ENCODE measurements at places on chromosomes 6 and 20.

- no peak for DNase-seq
These were observed 39.0 kb downstream of the DSE start for GRCh38 chr6:116409756-116410155.

DNA sequence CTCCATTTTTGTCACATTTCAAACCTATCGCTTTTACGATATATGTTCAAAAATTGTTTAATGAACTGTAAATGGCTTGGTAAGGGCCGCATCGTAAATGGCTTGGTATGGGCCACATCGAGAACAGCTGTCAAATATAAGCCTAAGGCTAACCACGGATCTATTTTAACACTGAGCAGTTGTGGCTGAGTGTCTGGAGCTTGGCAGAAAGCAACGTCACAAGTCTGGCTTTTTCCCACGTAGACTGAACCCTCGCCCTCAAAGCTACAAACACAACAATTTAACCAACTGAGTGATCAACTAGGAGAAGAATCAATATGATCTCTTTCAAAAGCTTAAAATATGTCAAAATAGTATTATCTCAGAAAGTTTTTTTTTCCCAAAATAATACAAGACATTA, 71.4 kb upstream of the PRSS16 start:
- no peak for DNase-seq

- no peak for DNase-seq
These were observed 14.5 kb upstream of the SIRPA start for GRCh38 chr20:1880529-1881239.

DNA sequence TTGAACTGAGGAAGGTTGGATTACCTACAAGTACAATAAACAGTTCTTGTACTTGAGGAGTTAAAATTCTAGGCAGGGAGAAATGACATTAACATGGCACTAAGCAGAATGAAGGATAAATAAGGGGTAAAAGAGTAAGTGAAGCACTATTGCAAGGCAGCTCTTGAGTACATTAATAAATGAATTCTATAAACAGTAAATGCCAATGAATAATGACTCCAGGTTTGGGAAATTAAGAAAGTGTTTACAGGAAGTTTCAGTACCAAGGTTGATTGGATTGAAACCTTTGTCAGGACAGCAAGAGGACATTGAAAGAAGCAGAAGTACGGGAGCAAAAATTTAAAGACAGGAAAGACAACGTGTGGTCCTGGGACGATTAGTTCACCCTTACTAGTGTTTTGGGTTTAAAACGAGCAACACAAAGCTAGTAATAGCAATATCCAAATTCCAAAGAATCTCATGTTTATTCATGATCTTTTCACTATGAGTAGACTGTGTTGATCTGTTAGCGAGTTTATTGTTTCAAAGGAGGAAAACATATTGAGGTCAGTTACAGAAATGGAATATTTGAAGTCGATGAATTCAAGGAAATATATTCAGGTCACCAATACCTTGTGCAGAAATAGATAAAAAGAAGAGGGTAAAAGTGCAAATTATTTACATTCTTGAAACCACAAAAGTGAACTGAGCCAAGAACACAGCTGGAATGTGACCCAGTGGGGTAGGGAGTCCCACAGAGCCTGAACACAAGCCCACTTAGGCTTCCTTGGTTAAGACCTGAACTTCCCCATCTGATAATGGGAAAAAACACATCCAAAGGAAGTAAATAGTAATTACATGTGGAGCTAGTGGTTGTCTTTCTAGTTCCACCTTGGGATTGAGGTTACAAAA, 80.8 kb downstream of the MKKS start:
- DNase-seq, result peak; percentile 70

DNA sequence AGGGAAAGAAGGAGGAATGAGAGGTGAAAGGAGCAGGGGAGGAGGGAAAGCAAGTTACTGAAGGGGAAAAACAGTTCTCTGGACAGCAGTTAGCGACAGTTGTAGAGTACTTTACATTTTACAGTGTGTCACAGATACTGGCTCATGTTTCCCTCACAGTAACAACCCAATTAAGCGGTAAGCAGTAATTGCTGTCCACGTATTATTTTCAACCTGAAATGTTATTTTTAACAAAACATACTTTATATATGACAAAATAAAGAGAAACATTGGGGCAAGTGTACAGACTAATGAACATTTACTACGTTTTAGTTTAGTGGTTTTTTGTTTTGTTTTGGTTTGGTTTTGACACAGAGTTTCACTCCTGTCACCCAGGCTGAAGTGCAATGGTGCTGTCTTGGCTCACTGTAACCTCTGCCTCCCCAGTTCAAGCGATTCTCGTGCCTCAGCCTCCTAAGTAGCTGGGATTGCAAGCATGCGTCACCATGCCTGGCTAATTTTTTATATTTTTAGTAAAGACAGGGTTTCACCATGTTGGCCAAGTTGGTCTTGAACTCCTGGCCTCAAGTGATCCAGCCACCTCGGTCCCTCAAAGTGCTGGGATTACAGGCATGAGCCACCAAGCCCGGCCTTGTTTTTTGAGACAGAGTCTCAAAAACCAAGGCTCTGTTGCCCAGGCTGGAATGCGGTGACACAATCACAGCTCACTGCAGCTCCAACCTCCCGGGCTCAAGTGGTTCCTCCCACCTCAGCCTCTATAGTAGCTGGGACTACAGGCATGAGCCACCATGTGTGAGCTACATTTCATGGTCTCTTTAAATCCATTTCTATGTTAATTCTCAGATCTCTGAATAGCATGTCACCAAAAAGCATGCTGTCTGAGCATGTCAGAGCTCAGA, 22.6 kb upstream of the BTN3A2 start:
- DNase-seq, result no peak

DNA sequence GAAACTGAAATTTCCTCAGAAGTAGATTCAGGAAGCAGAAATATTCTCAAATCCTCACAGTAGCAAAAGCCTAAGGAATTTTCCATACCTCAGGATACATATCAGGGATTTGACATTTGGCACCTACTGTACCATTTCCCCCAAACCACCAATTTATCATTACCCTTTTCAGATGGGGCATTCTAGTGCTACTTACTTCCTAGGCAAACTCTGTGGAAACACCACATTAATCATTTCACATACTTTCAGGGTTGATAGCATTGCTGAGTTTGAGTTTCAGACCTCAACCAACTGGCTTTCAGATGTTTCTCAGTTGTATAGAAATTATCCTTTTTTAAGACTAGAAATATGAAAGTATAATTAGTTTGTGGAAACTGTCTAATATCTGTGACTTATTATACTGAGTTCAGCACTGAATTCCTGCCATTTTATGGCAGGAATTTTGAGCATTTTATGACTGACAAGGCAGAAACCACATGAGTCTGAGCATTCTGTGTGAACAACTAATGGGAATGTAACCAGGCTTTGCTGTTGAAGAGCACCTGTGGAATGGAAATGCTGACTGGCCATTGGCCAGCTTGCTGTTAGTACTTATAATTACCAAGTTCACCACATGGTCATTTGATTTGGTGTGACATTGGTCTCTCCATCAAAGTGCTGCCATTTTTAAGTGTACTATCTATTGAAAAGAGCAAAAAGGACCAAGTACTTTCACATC, 35.1 kb upstream of the IRAK1BP1 start:
- DNase-seq, result no peak

GRCh38 chr6:90062667-90063066, 168.4 kb downstream of the GJA10 start:
- no peak for DNase-seq

Data from dermis microvascular lymphatic vessel endothelial cell (primary cell).